CD8-positive, alpha-beta T cell (primary cell): ENCODE measurements at places on chromosomes 4 and X.

- DNase-seq = no peak
These were observed 111.5 kb downstream of the LARP7 start for GRCh38 chr4:112748352-112748878.

GRCh38 chrX:136847874-136848273, 32.7 kb downstream of the RBMX start:
- no peak for DNase-seq

- DNase-seq = no peak
These were observed 81.9 kb upstream of the HPGD start for GRCh38 chr4:174604198-174604597.

GRCh38 chrX:132486599-132487178, 2.1 kb downstream of the MBNL3 start:
- no peak for DNase-seq

GRCh38 chrX:28042826-28043564, 61.7 kb upstream of the DCAF8L1 start:
- DNase-seq = no peak

GRCh38 chr4:143482840-143483239, 30.7 kb upstream of the SMARCA5 start:
- DNase-seq = no peak

DNA sequence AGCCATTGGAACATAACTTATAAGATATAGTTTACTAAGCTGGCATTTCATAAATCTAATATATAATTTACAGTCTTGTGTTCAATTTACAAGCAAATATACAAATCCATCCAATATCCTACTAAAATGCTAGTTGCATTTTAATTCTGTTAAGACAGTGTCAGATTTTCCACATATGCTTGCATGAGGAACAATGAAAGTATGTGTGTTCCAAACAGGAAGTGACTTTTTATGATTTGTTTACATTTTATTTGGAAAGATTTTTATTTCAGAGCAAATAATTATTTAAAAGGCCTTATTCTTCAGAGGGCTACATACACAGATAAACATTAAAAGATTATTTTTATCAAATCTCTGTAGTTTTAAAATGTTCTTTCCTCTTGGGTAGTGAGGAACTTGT, 130.1 kb downstream of the KLHL34 start:
- DNase-seq = no peak

- no peak for DNase-seq
These were observed 86.7 kb downstream of the RFC1 start for GRCh38 chr4:39279416-39279815.

- DNase-seq = no peak
These were observed 105.1 kb upstream of the SCOC start for GRCh38 chr4:140268186-140268841.

GRCh38 chrX:153974726-153975286, 2.3 kb downstream of the TMEM187 start:
- no peak for DNase-seq

DNA sequence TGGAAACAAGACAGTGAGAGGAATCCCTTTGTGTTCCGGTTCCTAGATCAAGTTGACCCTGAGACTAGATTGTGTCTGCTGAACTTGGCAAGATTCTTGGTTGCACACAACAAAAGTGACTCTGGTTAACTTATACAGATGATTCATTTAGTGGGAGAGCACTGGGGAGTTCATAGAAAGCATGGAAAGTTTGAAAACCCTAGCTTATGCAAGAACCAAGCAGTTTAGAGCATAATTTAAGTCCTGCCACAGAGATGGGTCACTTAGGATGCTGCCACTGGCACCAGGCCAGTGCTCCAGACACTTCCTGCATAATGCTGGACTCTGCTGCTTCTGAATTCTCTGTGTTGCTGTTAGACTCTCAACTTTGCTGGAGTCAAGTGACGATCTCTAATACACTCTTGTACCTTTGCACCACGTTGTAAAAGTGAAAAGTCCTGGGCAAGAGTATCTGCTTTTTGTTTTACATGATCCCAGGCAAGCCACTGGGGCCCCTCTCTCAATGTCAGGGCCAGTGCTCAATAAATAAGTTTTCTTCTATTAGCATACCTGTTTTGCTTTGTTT, 12.7 kb upstream of the DCUN1D4 start:
- DNase-seq = no peak

DNA sequence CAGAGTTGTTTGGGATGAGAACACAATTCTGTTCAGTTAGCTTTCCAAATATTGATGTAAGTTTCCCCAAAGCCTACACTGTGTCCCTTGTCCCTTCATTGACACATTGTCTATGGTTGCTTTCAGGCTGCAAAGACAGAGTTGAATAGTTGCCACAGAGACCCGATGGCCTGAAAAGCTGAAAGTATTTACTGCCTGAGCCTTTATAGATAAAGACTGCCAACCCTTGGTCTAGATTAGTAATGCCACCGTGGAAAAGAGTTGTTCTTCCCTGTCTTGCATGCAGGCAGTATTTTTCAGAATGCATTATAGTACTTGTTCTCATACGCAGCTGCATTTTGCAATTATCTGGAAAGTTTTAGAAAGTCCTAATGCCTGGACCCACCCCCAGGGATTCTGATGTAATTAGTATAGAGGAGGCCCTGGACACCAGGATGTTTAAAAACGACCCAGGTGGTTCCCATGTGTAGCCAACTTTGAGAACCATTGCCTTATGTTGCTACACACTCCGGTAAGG, 180.8 kb downstream of the FRMPD4 start:
- DNase-seq = no peak
